ENCODE measurements at places on chromosomes 5 and 9. TPM values are rescaled to one million over a fixed set of nuclear protein-coding genes. Genes with fewer than 3 reads are reported as not detected.

- peak; percentile 70 for DNase-seq
Observed at GRCh38 chr5:95283761-95284571, 928 bp downstream of the MCTP1 start.

DNA sequence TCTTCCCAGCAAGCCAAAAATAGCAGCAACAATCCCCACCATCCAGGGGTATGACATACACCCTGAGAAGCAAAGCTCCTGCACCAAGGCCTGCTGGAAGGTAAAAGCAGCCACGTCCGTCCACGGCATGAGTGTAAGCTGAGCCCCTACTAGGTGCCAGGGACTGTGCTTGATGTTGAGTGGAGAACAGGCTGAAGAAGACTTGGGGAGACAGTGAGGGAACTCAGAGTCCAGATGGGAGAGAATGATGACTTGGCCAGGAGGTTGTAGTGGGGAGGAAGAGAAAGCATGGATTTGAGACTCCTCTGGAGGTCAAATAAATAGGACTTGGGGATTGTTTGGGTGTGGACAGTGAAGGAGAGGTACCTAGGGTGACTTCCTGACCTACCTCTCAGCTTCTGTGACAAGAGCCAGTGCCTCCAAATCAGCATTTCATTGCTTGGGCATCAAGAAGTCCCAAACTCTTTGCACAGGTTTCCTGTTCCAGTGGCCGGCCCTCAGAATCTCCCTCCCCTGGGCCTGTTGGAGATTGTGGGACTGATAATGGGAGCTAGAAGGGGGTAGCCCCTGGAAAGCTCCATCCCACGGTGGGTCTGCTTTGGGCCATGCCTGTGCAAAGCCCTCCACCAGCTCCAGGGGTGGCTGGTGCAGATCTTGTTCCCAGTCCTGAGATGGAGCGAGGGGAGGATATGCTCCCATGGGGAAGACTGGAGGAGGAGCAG is 58.3 kb upstream of the ADAMTS2 start:
- DNase-seq: no peak

GRCh38 chr5:122283592-122283991 is 28.4 kb upstream of the SNCAIP start:
- DNase-seq: no peak

GRCh38 chr5:96427824-96428223 is 5.2 kb downstream of the PCSK1 start:
- peak; percentile 19 for DNase-seq

DNA sequence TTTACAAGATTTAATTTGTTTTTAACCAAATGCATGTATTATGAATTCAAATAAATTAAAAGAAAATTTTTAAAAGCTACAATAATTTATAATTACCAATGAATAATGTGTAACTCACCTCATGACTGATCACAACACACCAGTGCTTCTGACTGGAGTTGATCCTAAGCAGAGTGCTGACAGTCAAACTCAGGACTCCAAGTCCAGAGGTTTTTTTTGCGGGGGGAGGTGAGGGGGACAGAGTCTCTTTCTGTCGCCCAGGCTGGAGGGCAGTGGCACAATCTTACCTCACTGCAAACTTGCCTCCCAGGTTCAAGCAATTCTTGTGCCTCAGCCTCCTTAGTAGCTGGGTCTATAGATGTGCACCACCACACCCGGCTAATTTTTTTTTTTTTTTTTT is 71.0 kb upstream of the MELK start:
- DNase-seq: no peak

- no peak for DNase-seq
Observed at GRCh38 chr9:89764217-89764616, 159.4 kb downstream of the GADD45G start.

The RNF180 gene
- total RNA-seq: 0.61 TPM

The UTP15 gene
- total RNA-seq: 33.0 TPM

The STC2 gene
- 224 TPM for total RNA-seq

The PCDHGA9 gene
- total RNA-seq: 4.4 TPM
